Hindlimb muscle (tissue), 1 donor: ENCODE measurements at places on chromosomes 13 and 19.

DNA sequence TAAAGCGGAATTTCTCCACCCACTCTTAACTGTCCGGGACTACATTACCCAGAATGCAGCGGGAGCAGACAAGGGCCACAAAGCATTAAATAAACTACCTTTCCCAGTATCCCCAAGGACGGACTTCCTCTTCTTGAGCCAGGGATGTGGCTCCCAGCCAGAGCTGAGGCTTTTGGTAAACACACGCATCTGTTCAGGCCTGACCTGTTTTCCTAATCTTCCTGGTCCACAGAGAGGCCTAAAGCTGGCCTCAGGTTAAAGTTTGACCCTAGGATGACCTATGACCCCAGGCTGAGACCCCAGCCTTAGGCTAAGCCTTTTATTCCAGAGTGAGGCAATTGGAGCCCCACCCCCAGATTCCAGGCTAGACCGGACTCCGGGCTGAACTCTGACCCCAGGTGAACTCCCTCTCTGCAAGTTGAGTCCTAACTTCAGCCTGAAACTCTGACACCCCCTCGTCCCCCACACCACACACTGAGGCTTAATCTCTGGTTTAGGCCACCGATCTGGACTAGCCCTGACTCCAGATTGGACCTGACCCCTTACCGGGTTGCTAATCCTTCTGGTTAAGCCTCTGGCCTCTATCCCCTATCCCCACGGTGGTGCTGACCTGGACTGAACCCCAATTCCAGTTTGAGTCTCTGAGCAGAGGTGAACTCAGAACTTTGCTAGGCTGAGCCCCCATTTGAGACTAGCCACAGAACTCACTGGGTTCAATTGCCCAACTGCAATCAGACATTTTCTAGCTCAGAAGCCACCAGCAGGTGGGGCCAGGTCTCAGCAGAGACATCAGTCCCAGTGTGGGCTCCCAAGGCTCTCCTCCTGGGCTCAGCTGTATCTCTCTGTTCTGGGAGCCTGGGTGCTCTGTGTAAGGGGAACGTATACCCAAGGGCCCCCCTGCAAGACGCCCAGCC is 750 bp upstream of the GPR108 start:
- peak; percentile 75 for DNase-seq

DNA sequence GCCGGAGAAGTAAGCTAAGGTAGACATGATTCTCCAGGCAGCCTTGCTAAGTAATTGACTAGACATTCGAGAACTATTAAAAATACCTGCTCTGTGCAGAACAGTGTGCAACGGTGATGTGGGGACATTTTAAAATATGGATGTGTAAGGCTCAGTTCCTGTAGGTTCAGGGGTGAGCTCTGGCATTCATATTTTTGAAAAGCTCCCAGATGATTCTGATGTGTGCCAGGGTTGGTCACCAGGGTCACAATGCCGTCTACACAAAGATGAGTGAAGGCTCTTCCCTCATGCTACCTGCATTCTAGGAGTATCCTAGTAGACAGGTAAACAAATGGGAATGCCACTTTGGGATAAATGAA is 702 bp upstream of the EPSTI1 start:
- no peak for DNase-seq

GRCh38 chr19:2494447-2495129 is 18.7 kb downstream of the GADD45B start:
- DNase-seq, result peak; percentile 79

GRCh38 chr13:32032759-32033158 is 1.2 kb downstream of the FRY start:
- DNase-seq, result no peak

GRCh38 chr19:57566396-57567265 is 7.0 kb upstream of the ZNF550 start:
- DNase-seq, result no peak

DNA sequence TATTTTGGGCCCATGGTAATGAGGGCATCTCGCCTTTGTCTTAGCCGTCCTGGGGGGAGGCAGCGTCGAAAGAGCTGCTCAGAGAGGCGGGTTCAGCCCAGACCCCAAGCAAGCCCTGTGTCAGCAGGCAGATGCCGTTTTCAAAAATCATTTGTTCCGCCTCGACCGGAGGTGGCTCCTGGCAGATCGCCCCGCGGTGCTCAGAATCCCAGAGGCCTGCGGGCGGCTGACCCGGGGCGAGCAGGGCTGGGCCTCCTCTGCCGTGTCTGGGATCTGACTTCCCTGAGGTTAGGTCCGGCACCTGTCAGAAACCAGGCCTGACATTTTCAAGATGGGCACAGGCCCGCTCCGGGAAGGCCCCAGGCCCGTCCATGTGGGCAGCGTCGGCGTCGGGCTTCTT is 36.1 kb downstream of the CRTC1 start:
- no peak for DNase-seq

GRCh38 chr19:3606174-3606689 is 443 bp downstream of the TBXA2R start:
- no peak for DNase-seq

DNA sequence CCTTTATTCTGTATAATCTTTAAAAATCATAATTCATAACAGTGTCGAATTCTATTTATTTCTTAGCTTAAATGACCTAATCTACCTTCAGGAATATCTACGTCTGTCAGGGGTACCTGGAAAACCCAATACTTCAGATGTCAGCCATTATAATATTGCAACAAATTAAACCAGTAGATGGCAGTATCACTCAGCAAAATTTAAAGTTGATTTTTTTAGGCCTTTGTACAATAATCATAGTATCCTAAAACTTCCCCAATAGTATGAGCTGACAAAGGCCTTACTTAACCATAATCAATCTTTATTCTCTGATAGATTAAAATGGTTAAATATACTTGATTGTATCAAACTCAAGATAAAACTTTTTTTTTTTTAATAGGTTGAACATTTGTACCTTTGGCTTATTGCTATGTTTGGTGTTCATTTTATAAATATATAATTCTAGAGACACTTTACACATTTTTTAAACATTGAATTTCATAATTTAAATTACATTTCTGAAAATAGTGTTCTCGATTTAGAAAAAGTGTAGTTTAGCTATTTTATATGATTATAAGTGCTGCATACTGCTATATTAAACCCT is 830.2 kb upstream of the SPRY2 start:
- peak; percentile 6 for DNase-seq

DNA sequence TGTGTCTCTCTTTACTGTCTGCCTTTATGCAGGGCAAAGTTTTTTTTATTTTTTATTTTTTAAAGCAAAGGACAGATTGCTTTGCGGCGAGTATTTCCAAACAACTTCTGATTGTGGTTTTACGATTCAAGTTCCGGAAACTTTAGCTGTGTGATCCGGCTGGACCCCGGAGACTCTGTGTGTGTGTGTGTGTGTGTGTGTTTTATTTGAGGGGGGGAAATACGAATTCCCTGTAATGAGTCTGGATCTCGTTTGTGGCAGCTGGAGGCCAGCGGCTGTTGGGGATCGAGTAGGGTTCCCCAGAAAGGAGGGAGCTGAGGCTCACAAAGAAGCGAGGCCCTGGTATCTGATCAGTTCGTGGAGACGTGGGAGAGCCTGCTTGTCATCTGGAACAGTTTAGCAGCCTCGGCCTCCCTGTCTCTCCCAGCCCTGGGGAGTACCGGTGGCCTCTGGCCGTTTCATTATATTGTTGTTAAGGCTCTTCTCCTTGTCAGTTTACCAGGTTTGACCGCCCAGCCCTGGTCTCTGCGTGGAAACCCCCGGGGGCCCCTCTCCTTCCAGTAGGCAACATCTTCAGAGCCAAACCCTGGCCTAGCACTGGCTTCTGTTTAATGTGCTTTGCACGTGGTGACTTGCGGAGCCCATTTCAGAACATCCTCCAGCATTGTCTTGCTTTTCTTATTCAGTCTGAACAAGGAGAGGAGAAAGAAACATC is 1.3 kb downstream of the FARP1 start:
- DNase-seq, result peak; percentile 38

GRCh38 chr13:20190481-20191310 is 2.0 kb downstream of the GJB2 start:
- no peak for DNase-seq

GRCh38 chr19:46648961-46649960 is 11.7 kb downstream of the DACT3 start:
- DNase-seq, result no peak

DNA sequence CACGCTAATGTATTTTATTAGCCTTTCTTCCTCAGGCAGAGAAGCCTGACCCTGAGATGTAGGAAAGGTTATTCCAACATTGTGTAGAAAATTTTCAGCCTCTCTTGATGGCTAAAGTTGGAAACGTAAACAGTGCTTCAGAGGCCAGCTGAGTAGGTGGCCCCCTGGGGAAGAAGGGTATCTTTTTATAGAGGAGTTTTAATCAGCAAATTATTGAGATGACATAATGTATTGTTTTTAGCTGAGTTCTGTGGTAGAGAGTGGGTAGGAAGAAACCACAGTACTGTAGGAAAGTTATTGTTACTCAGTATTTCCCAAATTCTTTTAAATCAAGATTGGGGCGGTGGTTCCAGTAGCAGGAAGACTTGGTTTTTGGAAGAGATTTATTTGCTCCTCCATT is 268.8 kb downstream of the DLEU7 start:
- no peak for DNase-seq

DNA sequence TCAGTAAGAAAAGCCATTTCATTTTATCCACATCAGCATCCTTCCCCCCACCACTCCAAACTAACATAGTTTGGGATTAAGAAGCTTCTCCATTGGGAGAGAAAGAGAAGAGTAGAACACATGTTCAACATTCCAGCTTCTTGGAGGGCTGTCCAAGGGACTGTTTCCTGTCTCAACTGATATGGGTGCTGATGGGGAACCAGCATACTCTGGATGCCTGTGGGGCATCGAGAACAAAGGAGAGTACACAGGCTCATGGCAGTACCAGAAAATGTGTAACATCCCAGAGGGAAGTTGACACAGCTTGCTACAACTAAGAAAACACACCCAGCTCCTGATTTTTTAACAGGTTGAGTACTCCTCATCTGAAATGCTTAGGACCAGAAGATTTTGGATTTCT is 24.7 kb downstream of the SUCLA2 start:
- no peak for DNase-seq

DNA sequence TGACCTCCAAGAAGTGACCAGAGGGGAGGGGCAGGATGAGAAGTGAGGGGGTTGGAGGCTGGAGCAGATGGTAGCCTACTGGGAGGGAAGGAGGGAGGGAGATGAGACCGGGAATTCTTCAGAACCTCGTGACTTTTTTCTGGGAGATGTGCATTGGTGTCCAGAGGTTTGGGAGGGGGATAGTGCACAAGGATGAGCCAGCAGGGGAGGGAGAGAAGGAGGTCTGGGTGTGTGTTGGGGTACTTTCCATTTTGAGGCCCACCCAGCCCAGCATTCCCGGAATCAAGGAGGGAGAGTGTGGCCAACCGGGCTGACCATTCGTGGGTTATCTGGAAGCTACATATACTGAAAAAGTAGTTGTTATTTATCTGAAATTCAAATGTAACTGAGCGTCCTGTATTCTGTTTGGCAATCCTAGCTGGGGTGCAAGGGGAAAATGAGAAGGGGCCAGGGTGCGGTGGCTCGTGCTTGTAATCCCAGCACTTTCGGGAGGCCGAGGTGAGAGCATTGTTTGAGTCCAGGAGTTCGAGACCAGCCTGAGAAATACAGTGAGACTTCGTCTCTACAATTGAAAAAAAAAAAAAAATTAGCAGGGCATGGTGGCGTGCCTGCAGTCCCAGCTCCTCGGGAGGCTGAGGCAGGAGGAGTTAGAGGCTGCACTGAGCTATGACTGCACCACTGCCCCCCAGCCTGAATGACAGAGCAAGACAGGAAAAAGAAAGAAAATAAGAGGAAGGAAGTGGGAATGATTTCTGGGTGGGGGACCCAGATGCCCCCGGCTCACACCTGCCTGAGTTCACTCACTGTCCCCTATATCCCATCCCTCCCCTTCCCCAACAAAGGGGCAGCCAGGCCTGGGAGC is 4.4 kb upstream of the C3 start:
- no peak for DNase-seq

GRCh38 chr19:18519962-18520847 is 1.7 kb downstream of the ELL start:
- DNase-seq, result peak; percentile 66

- DNase-seq, result no peak
Measured at GRCh38 chr13:50438351-50438750, 405.1 kb downstream of the DLEU7 start.

DNA sequence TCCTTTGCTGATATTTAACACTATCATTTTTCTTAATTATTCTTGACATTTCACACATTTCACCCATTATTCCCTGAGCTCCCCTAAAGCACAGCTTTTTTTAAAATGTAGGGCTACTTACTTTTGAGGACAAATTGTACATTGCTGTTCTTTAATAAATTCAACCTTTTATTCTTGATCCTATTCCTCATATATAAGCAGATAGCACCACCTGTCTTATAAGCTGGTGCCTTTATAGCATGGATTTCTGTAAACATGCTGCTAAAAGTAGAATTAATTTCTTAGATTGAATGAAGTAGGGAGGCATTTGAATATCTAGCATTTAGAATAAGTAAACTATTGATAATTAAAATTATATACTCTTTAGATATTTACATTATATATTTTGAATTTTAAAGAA is 603.4 kb upstream of the PCDH9 start:
- no peak for DNase-seq

GRCh38 chr19:17406887-17407196 is 1.4 kb upstream of the BST2 start:
- DNase-seq, result no peak

DNA sequence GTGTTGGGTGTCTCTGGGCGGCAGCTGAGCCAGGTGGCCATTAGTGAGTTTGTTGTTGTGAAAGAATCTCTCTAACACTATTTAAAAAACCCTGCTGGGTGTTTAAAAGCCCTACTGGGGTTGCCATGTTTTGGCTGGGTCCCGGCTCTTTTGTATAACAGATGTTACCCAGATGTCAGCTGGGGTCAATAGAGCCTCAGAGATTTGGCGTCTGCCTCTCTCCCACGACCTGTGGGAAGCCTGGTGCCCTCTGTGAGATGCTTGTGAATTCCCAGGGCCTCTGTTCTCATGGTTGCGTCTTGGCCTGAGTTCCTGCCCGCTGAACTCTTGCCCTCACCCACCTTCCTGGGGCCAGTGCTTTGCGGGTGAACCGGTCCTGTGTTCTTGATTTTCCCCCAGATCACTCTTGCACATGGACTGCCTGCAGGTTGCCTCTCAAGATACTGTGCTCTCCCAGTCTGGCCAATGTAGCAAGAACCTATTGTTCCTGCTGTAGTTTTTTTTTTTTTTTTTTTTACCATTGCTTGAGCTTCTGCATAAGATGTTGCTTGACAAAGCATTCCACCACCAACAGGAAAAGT is 9.5 kb downstream of the NFILZ start:
- no peak for DNase-seq

- DNase-seq, result no peak
Measured at GRCh38 chr19:47673426-47673825, 39.8 kb upstream of the EHD2 start.
